ENCODE measurements at places on chromosomes 7 and 10. TPM values are rescaled to one million over a fixed set of nuclear protein-coding genes. Genes with fewer than 3 reads are reported as not detected.

The SH2D4B gene
- 0.03 TPM for polyA plus RNA-seq

DNA sequence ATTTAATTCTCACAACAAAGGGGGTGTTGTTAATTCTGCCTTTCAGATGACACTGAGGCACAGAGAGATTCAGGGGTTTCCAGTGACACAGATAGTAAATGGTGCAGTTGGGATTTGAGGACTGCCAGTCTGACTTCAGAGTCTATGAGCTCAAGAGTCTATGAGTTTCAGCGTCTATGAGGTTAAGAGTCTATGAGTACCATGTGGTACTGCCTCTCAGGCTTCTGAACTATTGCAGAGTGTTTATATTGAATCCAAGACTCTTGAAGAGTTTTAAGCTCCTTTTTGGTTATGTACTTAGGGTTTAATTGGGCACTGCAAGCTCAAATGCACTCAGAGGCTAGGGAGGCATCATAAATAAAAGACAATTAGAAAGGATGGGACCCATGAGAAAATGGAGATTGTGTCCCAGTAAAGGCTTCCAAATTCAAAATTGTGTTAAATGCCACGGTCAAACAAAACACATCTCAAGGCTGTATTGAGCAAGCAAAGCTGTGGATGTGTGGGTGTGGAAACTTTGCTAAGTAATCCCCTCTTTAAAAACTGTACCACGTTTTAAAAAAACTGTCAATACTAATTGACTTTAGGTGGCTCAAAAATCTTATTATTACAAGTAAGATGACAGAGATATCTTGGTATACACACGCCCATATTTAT is 123.9 kb upstream of the FAM171A1 start:
- DNase-seq = no peak

DNA sequence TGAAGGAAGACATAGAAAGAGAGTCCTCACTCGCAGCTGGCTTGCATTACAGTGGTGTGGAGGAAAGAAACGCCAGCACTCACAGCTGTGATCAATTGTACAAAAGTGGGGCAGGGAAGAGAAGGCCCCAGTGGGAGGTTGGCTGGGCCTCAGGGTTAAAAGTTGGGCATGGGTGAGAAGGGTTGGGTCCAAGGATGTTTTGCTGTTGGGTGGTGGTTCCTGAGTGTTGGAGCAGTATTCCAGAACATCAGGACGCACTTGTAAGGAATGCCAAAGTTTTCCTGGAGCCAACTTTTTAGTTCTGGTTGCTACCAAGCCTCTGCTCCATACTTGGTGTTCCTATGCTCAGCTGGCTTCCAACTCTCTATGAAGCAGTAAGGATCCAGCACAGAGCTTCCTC is 55.4 kb upstream of the MKRN1 start:
- no peak for DNase-seq

- no peak for DNase-seq
These were observed 251.3 kb upstream of the TCF7L2 start for GRCh38 chr10:112698818-112699164.

DNA sequence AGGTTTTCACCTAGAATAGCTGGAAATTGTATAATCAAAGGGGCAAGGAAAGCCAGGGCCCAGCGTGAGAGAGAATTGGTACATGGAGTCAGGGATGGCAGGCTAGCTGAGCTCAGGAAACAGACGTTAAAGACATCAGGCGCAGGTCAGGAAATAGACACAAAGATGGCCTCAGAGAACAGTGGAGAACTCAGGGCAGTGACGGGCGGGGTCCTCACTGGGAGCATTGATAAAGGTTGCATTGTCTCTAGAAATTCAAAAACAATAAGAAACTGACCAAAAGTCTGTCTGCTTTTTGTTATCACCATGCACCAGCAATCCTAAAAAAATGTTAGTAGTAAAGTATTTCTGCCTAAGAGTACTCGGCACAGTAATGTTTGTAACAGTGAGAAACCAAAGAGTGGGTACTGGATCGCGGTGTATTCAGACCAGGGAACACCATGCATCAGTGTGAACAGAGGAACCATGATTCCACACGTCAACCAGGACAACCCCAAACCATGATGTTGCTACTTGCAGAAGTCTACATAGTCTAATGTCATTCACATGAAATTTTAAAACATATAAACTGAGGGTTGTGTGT is 81.9 kb upstream of the AUTS2 start:
- no peak for DNase-seq

DNA sequence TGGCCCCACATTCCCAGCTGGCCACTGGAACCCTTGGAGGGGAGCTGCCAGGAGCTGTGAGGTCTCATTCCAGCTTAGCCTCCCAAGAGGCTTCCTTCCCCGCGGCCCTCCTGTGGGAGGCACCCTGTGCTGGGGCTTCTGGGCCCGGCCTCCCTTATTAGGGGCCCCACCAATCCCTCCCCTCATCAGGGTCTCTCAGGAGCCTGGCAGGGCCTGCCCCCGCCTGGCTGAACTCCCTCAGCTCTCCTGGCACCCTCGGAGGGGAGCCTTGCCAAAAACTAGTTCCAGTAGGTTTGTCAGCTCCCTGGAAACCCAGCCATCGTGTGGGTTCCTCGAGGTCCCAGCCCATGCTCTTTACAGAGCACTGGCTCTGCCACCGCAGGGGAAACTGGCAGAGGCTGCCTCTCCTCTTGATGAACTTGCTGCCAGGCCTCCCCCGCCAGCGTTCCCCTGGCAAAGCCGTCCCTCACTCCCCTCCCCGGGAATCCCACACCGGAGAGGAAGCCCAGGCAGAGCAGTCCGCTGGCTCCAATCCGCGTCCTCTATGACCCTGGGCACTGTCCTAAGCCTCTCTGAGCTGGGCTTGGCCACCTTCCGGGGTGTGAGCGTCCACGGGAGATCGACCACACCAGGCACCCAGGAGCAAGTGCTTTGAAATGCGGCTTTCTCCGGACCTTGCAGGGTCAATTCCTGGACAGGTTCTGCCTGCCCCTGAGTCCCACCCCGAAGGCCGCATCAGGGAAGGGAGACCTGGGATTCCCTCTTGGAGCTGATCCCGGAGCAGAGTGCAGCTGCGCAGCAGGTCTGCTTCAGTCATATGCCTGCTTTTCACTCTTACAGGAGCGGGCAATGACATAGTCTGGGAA is 139.8 kb downstream of the ARHGAP22 start:
- DNase-seq = no peak

- DNase-seq = no peak
These were observed 408.1 kb downstream of the GATA3 start for GRCh38 chr10:8462565-8462964.

DNA sequence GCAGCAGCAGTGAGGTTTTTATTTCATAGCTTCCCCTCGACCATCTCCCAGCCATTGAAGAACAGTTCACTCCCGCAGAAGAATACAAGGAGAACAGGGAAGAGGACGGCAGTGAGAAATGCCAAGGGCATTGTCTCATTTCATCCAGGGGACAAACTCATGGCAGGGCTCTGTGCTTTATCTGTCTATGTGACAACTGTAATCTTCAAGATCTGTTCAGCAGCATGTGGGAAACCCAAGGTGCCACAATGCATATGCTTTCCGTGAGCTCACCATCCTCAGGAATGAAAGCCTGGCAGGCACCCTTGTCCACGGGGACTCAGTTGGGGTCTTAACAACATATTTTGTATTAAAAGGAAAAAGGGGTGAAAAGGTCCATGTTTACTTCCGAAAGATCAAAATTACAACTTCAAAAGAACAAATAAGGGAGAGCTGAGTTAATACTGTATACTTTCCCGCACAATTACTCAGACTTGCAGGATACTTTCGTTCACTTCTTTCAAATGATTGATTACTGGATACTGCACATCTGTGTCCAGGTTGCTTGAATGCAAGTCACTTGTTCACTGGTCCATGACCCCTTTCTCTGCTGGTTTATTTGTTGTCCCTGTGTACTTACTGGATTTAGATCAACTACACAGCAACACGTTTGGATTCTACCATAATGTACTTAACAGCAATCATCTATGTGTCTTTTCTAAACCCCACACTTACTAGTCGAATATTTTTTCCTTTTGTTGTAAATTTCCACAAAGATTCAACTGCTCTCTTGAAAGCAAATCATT is 90.1 kb upstream of the ATP6V0A4 start:
- no peak for DNase-seq

The ZNF736 gene
- polyA plus RNA-seq = 0.01 TPM

DNA sequence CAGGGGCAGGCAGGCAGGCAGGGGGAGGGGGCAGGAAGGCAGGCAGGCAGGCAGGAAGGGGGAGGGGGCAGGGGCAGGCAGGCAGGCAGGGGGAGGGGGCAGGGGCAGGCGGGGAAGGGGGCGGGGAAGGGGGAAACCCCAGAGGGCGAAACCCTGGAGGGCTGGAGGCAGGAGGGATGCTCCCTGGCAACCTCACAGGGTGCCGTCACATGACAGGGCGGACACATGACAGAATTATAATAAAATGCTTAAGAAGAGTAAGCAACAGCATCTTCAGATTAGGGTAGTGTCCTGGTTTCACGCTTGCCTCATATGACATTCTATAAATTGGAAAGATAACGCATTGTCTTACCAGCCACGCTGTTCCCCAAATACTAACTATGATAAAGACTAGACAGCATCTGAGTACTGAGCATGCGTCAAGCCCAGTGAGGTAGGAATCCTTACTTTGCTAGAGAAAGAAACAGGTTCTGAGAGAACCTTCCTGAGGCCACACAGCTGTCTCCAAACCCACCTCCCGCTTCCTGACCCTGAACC is 131.6 kb downstream of the DIP2C start:
- no peak for DNase-seq

GRCh38 chr10:25245165-25245564 is 70.4 kb downstream of the GPR158 start:
- no peak for DNase-seq

DNA sequence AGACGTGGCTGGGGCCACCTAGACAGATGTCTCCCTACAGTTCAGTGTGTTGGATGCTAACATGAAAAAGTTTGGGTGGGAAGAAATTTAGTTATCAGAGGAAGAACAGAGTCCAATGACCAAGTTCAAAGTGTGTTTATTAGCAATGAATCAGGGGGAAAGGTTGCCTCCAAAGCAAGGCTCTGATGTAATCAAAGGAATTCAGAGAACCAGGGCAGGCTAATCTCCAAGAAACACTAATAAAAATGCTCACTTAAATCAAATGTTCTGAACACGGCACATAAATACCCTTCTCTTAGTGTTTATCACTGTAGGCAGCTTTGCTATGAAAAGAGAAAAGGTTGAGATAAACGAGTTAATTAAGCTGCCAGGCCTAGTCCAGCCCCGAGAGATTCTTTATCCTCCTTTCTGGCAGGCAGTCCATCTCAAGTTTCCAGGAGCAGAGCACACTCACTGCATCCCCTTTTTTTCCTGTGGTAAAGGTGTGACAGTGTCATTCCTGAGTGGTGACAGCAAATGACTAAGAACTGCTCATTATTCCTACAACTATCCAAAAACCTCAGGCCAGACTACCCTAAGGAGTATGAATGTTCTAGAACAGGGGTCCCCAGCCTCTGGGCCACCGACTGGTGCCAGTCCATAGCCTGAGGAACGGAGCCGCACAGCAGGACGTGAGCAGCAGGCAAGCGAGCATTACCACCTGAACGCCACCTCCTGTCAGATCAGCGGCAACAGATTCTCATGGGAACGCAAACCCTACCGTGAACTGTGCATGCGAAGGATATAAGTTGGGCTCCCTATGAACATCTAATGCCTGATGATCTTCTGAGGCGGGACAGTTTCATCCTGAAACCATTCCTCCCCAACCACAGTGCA is 66.9 kb upstream of the FHIP2A start:
- no peak for DNase-seq

All from A549 (cell line).